Left renal pelvis (tissue), 4 donors: ENCODE measurements at places on chromosomes 11 and 22. TPM values are rescaled to one million over a fixed set of nuclear protein-coding genes. Genes with fewer than 3 reads are reported as not detected.

TAF1D gene
- polyA plus RNA-seq = 178 TPM

OR10A2 gene
- polyA plus RNA-seq = 0.09 TPM

SCARF2 gene
- polyA plus RNA-seq = 15.6 TPM

RPS19BP1 gene
- 33.2 TPM for polyA plus RNA-seq

CD151 gene
- 162 TPM for polyA plus RNA-seq

EHF gene
- polyA plus RNA-seq = 22.5 TPM

STIP1 gene
- 198 TPM for polyA plus RNA-seq

EMSY gene
- polyA plus RNA-seq = 31.6 TPM

ACR gene
- polyA plus RNA-seq = 0.52 TPM

TNNI2 gene
- polyA plus RNA-seq = 0.78 TPM

OR2D3 gene
- not detected for polyA plus RNA-seq

TEX12 gene
- polyA plus RNA-seq = not detected

GGT5 gene
- 16.4 TPM for polyA plus RNA-seq

KCTD14 gene
- 12.7 TPM for polyA plus RNA-seq

C11orf52 gene
- 0.85 TPM for polyA plus RNA-seq

TTC17 gene
- polyA plus RNA-seq = 110 TPM

SMTN gene
- polyA plus RNA-seq = 38.7 TPM

C11orf97 gene
- polyA plus RNA-seq = not detected

TTC36 gene
- 0.36 TPM for polyA plus RNA-seq

UBQLNL gene
- 0.50 TPM for polyA plus RNA-seq

E2F8 gene
- 8.5 TPM for polyA plus RNA-seq

GSTT4 gene
- not detected for polyA plus RNA-seq

OR2AG2 gene
- 0.05 TPM for polyA plus RNA-seq
